ENCODE measurements at places on chromosomes 7 and 10.

DNA sequence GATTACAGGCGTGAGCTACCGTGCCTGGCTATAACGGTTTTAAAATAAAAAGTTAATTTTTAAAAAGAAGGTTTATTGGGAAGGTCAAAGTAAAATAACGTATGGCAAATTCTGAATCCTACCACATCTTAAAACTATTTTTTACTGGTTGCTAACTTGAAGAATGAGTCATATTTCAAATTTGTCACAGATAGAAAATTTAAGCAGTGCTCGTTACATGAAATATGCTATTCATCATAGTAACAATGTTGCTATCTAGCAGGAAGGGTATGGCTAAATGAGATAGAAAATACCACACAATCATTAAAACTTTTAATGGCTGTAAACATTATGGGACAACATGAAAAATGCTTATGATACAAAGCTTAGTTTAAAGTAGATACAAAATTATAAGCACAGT is 500.5 kb downstream of the PHTF2 start:
- H3K27ac ChIP-seq: no peak overlapping the region
- H3K4me1 ChIP-seq: no peaks in the 10 kb centered on the region
- no peak overlapping the region for H3K4me3 ChIP-seq
- no peaks in the 10 kb centered on the region for H3K27me3 ChIP-seq

DNA sequence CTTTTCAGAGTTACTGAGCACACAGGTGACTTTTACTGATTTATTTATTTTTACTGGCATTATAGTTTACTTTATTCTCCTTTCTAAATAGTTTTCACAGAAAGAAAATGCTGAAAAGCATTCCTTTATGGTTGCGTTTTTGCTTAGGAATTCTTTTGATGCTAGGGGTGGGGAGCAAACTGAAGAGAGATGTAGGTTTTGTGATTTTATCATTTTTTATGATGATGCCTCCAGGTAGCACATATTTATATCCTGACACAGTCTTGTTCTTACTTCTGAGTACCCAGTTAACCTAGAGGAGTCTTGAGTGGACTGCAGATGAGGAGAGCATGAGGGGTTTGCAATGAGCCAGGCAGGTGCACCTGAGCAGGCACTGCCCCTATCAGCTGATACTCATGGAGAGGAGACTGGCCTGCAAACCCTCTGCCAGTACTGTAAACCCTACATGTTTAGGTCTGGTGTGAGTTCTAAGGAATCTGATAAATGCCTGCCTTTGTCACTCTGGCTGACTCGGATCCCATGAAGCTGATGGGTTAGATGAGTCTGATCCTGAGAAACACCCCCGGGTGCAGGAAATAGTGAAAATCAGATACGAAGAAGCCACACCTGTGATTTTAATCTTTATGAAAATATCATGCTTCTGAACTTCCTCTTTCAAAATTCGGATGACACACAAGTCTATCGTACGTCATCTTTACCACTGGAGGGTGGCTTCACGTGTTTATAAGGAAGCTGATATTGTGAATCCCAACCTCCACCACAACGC is 302.9 kb downstream of the WDR37 start:
- H3K36me3 ChIP-seq: no peaks in the 10 kb centered on the region
- no peaks in the 10 kb centered on the region for H3K4me1 ChIP-seq
- H3K27me3 ChIP-seq: peaks cover 13% of the 10 kb centered on the region
- no peak for DNase-seq

DNA sequence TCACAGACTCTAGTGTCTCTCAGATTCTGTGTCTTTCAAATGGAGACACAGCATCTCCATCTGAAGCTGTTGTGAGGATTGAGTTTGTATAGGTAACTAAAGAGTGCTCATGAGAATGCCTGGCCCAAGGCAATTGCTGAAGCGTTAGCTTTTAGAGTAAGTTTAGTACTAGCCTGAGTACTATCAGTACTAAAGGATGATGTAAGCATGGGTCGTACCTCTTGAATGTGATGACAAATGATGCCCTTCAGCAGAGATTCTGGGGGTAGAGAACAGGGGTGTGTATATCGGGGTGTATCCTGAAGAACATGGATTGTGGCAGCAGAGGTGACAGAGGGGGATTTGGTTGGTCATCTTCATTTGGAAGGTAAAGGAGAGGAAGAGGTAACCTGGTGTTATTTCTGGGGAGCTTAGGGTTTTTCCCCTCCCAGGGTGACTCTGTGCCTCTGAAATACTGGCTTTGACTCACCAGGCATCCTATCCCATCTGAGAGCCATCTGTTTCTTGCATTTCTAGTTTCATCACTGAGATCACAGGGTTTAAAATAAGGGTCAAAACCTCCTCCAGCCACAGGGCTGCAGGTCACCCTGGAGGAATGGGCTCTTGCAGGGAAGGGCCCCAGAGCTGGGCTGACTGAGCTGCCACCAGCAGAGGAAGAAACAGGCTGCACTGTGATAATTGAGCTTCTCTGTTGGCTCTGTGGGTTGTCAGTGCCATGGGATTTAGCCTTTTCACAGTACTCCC is 756.0 kb downstream of the KCNMA1 start:
- no peaks in the 10 kb centered on the region for H3K4me1 ChIP-seq
- no peaks in the 10 kb centered on the region for H3K36me3 ChIP-seq
- H3K4me3 ChIP-seq: no peak overlapping the region
- no peak for DNase-seq

- DNase-seq: no peak
- no peaks in the 10 kb centered on the region for H3K36me3 ChIP-seq
- no peaks in the 10 kb centered on the region for H3K27me3 ChIP-seq
- H3K27ac ChIP-seq: no peak overlapping the region
- no peak overlapping the region for H3K4me3 ChIP-seq
- H3K4me1 ChIP-seq: no peaks in the 10 kb centered on the region
These were observed 316.0 kb upstream of the AOAH start for GRCh38 chr7:37040330-37040729.

- no peaks in the 10 kb centered on the region for H3K4me1 ChIP-seq
- no peak for DNase-seq
- no peaks in the 10 kb centered on the region for H3K36me3 ChIP-seq
- H3K27me3 ChIP-seq: no peaks in the 10 kb centered on the region
- H3K4me3 ChIP-seq: no peak overlapping the region
- no peak overlapping the region for H3K27ac ChIP-seq
These were observed 20.4 kb upstream of the INPP5F start for GRCh38 chr10:119705434-119705831.

- H3K4me3 ChIP-seq: no peak overlapping the region
- no peak for DNase-seq
- no peaks in the 10 kb centered on the region for H3K36me3 ChIP-seq
- H3K27ac ChIP-seq: no peak overlapping the region
- H3K4me1 ChIP-seq: peaks cover 4% of the 10 kb centered on the region
These were observed 33.8 kb upstream of the HABP2 start for GRCh38 chr10:113518816-113519591.

GRCh38 chr7:87100326-87100725 is 40.9 kb upstream of the ELAPOR2 start:
- no peak overlapping the region for H3K4me3 ChIP-seq
- H3K27ac ChIP-seq: no peak overlapping the region
- no peaks in the 10 kb centered on the region for H3K36me3 ChIP-seq
- no peaks in the 10 kb centered on the region for H3K27me3 ChIP-seq
- no peak for DNase-seq
- H3K4me1 ChIP-seq: no peaks in the 10 kb centered on the region

GRCh38 chr7:156004265-156005201 is 192.3 kb upstream of the SHH start:
- H3K4me3 ChIP-seq: no peak overlapping the region
- H3K36me3 ChIP-seq: no peaks in the 10 kb centered on the region
- no peak overlapping the region for H3K27ac ChIP-seq

DNA sequence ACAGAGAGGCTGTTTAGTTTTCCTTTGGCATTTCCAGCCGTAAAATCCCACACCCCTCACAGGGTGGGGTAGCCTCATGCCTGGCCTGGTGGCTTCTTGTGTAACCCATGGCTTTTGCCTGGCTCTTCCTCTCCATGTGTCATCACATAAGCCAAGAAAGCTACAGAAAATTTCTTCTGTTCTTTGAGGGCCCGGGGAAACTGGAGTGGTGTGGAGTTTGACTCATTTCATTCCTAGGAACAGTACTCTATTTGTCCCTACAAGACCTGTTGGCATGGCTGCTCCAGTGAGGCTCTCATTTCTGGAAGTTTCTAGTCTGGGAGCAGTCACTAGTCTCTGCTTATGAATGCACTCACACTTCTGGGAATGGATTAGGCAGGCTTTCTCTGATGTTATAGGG is 523.9 kb downstream of the SUGCT start:
- no peaks in the 10 kb centered on the region for H3K4me1 ChIP-seq
- H3K4me3 ChIP-seq: no peak overlapping the region
- no peaks in the 10 kb centered on the region for H3K36me3 ChIP-seq
- H3K27me3 ChIP-seq: no peaks in the 10 kb centered on the region
- no peak overlapping the region for H3K27ac ChIP-seq
- DNase-seq: no peak

GRCh38 chr7:67955061-67955460 is 958.4 kb downstream of the TYW1 start:
- DNase-seq: no peak
- H3K4me3 ChIP-seq: no peak overlapping the region
- H3K4me1 ChIP-seq: no peaks in the 10 kb centered on the region
- H3K27me3 ChIP-seq: no peaks in the 10 kb centered on the region
- no peaks in the 10 kb centered on the region for H3K36me3 ChIP-seq

GRCh38 chr10:117215079-117215478 is 17.8 kb downstream of the KCNK18 start:
- no peak overlapping the region for H3K4me3 ChIP-seq
- peaks cover 30% of the 10 kb centered on the region for H3K27me3 ChIP-seq
- no peak for DNase-seq
- H3K27ac ChIP-seq: no peak overlapping the region
- peaks cover 13% of the 10 kb centered on the region for H3K4me1 ChIP-seq

GRCh38 chr7:68691261-68692216 is 906.7 kb upstream of the AUTS2 start:
- H3K4me3 ChIP-seq: no peak overlapping the region
- H3K4me1 ChIP-seq: no peaks in the 10 kb centered on the region
- DNase-seq: no peak
- no peak overlapping the region for H3K27ac ChIP-seq
- H3K27me3 ChIP-seq: no peaks in the 10 kb centered on the region

GRCh38 chr10:60414111-60414510 is 24.4 kb upstream of the ANK3 start:
- H3K27me3 ChIP-seq: no peaks in the 10 kb centered on the region
- DNase-seq: no peak
- no peak overlapping the region for H3K4me3 ChIP-seq
- no peaks in the 10 kb centered on the region for H3K4me1 ChIP-seq
- no peaks in the 10 kb centered on the region for H3K36me3 ChIP-seq

DNA sequence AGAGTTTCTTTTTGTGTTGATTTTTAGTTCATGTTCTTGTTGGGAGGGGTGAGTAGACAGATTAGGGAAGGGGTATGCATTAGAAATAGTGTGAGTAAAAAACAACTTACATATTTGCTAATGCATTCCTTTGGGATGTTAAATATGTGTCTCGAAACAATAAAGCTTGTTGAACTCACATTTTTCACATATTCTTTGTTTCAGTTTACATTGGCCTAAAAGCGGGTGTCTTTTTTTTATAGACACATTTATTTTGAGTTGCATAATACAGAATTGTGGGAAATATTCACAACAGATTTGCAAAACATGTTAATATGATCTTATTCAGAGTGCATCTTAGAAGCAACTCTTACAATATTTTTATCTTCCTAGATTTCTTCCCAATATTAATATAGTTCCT is 337.5 kb upstream of the CNTNAP2 start:
- no peak overlapping the region for H3K4me3 ChIP-seq
- DNase-seq: no peak
- H3K4me1 ChIP-seq: no peaks in the 10 kb centered on the region
- H3K36me3 ChIP-seq: no peaks in the 10 kb centered on the region
- H3K27ac ChIP-seq: no peak overlapping the region
- no peaks in the 10 kb centered on the region for H3K27me3 ChIP-seq

DNA sequence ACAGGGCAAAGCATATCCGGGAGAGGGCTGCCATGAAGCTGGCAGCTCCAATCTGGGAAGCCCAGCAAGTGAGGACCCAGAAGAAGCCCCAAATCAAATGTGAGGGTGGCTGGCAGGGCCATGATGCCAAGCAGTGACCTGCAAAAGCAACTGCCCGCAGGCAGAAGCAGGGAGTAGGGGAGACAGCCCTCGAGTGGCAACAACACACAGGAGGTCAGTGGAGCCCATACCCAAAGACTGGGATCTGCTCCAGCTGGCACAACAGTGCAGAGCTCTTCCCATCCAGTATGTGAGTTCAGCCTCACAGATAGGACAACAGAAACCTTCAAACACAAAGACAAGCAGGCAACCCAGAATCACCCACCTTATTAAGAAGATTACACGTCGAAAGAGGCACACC is 45.0 kb downstream of the GRID1 start:
- H3K27ac ChIP-seq: no peak overlapping the region
- H3K4me3 ChIP-seq: no peak overlapping the region
- H3K36me3 ChIP-seq: no peaks in the 10 kb centered on the region
- no peaks in the 10 kb centered on the region for H3K27me3 ChIP-seq
- peak; percentile 32 for DNase-seq

DNA sequence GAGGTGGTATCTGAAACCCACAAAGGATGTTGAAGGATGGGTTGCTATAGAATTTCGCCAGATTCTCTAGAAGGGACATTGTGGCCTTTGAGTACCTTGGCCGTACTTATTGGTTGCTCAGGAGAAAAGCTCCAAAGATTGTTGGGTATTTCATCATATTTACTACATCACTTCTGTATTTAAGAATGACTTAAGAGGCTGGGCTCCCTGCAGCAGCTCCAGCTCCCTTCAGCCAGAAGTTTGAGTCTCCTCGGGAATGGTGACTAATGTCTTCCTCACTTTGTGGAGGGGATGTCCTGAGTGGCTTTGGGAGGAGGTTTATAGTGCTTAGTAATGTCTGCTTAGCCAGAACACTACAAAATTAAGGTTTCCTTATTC is 18.1 kb downstream of the MINDY4 start:
- H3K27me3 ChIP-seq: no peaks in the 10 kb centered on the region
- peaks cover 29% of the 10 kb centered on the region for H3K36me3 ChIP-seq
- H3K27ac ChIP-seq: no peak overlapping the region
- no peak for DNase-seq
- no peak overlapping the region for H3K4me3 ChIP-seq
- H3K4me1 ChIP-seq: no peaks in the 10 kb centered on the region

DNA sequence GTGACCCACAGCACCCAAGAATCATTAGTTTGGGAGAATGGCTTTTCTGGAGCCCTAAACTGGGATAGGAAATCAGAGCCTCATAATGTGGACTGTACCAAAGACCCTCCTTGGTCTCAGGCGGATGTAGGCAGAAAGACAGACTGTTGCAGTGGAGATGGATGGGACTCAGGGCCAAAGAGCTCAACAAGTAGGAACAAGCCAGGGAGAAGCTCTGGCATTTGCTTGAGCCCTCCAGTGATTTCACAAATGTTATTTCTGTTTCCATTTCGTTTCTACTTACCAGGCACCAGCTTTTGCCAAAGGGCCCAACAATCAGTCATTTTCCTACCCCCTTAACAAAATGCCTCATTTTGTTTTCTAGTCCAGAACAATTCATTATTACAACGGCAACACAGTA is 762.7 kb downstream of the KCNMA1 start:
- no peaks in the 10 kb centered on the region for H3K36me3 ChIP-seq
- no peak overlapping the region for H3K27ac ChIP-seq

GRCh38 chr7:43072530-43072929 is 39.9 kb upstream of the HECW1 start:
- no peaks in the 10 kb centered on the region for H3K4me1 ChIP-seq
- DNase-seq: no peak
- no peaks in the 10 kb centered on the region for H3K36me3 ChIP-seq
- H3K27me3 ChIP-seq: peaks cover 10% of the 10 kb centered on the region
- H3K4me3 ChIP-seq: no peak overlapping the region
- H3K27ac ChIP-seq: no peak overlapping the region

All from upper lobe of right lung (tissue), 1 donor.